A172 (cell line): ENCODE measurements at places on chromosomes 12 and 14.

DNA sequence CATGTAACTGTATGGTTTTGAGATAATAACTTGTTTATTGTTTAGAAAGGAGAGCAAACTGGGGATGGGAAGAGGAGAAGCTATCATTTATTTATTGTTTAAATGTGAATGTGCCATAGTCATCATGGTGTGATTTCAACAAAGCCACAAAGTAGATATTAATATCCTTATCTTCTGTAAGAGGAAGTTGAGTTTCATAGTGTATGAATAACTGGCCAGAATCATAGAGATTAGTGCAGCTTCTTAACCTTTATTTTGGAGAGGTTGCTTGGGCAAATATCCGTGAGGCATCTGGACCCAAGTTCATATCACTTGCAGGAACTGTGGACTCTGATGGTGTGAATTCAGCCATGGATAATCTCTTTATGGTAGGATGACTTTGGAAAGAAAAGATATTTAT lies 26.8 kb upstream of the LYZ start:
- no peak for DNase-seq

- DNase-seq = no peak
These were observed 118.1 kb upstream of the PRKD1 start for GRCh38 chr14:30045720-30046119.

- peak; percentile 44 for DNase-seq
These were observed 66.8 kb upstream of the CFL2 start for GRCh38 chr14:34781242-34781641.

GRCh38 chr14:27256805-27257204 lies 659.0 kb upstream of the NOVA1 start:
- no peak for DNase-seq

- DNase-seq = no peak
These were observed 20.1 kb upstream of the TIGAR start for GRCh38 chr12:4300883-4301282.

- DNase-seq = no peak
These were observed 274.6 kb downstream of the BTG1 start for GRCh38 chr12:91870872-91871707.

- no peak for DNase-seq
These were observed 199.3 kb upstream of the PDZRN4 start for GRCh38 chr12:40988824-40989223.

- peak; percentile 86 for DNase-seq
These were observed 119.9 kb upstream of the PCED1B start for GRCh38 chr12:46959502-46959901.

DNA sequence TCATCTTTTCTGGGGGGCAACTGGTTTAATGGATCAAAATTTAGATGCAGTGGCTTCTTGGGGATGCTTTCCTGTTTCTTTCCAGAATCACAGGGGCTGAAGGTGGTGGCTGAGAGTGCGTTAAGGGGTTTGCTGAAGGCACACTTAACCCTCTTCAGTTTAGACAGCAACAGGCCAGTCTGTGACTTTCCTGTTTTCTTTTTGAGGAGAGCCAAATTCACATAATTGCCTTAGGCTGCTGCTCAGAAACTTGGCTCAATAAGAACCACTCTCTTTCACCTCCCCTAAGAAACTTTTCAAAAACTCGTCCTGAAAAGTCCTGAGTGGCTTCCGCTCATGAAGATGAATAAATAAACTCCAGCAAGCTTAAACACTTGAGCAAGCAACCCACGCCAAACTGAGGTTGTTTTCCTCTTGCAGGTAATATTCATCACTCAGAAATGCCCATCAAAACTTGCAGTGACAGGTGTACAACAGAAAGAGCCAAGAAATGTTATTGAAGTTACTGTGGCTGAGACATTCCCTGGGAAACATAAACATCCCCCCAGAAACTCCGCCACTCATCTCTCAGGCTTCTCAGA lies 510.4 kb downstream of the TMEM132D start:
- no peak for DNase-seq

DNA sequence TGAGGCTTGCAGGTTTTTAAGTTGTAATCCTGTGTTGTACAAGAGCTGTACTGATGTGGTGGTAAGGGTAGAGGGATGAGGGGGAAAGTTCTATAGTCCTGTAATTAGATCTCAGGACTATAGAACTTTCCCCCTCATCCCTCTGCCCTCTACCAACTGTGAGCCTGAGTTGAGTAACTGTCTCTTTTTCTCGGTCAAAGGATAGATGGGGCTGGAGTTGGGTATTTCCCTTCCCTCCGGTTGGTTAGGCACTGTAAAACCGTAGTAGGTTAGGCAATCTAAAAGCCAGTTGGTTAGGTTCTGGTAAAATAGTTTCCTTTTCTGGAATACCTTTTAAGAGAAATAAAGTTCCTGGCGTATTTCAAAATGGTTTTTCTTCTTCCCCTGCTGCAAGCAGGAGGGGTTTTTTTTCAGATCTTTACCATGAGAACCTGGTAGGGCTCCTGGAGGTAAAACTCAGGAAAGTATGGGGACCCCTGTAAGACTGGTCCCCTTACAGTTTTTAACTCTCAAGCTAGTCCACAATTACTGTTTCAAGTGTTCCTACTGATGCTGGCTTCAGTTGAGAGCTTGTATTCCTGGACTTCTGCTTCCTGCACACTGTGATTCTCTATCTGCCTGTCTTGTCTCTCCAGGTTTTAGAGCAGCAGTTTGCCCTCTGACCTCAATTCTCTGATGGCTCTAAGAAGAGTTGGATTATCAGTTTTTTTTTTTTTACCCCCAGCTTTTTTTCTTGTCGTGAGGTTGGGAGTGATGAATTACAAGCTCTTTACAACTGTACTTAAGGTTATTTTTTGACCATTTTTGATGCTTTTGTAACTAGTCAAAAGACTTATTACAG lies 58.7 kb downstream of the FUT8 start:
- DNase-seq = no peak

- DNase-seq = no peak
These were observed 248.9 kb downstream of the MED13L start for GRCh38 chr12:116028619-116029018.

DNA sequence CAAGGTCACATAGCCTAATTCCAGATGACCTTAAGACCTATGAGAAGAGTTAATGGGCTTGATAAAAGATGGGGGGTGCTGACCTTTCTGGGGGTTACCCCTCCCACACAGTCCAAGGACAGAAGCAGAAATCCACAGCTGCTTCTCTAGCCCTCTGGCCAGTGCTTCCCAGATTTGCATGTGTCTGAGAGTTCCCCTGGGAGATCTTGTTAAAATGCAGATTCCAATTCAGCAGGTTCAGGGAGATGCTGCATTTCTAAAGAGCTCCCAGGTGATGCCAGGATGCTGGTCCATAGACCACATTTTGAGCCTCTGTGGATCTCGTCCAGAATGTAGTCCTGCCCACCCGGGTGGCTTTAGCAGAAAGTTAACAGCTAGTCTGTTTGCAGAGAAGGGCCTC lies 82.1 kb downstream of the WSCD2 start:
- no peak for DNase-seq

DNA sequence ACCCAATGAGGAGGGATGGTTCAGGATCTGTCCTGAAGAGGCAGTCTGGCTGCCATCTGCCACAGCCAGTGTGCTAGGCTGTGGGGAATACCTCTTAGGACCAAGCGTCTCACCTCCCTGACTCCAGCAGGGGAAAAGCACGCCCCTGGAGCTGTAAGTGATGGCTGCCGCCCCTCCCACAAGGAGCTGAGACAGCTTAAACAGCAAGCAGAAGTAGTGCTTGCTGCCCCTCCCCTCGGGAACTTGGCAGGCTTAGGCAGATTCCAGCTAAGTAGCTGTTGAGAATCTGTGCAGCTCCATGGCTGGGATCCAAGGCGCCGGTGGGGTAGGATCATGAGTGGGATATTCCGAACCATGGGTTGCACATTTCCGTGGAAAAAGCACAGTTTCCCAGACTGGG lies 360.4 kb upstream of the MDGA2 start:
- no peak for DNase-seq

DNA sequence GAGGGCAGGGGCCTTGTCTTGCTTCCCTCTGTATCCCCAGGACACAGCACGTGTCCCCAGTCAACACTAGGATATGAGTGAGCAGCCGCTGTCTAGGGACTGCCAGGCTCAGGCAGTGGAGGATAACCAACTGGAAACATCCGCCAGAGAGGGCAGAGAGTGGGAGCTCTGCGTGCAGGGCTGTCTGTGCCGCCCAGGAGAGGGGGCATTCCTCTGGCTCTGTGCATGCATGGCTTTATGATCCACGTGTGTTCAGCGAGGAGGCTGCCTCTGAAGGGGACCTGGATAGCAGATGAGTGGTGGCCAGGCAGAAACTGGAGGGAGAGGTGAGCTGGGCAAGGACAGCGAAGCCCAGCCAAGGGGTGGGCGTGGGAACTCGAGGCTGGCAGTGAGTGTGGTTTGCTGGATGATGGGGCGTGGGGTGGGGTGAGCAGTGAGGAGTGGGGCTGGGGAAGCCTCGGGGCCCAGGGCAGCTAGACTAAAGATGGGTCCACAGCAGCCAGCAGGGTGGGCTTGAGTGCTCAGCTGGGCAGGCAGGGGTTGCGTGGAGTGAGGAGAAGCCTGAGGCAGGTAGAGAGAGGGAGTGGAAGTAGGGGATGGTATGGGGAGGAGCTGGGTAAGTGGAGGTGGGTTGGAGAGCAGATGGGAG lies 72.9 kb downstream of the PRIMA1 start:
- no peak for DNase-seq

DNA sequence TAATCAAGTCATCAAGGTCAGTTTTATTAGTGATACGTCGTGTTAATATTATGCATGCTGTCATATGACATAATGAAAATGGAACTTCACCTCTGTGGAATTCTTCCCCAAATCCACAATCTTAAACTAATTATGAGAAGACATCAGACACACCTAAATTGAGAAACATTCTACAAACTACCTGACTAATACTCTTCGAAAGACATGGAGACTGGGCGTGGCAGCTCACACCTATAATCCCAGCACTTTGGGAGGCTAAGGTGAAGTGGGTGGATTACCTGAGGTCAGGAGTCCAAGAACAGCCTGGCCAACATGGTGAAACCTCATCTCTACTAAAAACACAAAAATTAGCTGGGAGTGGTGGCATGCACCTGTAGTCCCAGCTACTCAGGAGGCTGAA lies 33.3 kb upstream of the KRAS start:
- no peak for DNase-seq

GRCh38 chr12:101714877-101715444 lies 17.5 kb downstream of the CHPT1 start:
- DNase-seq = no peak

DNA sequence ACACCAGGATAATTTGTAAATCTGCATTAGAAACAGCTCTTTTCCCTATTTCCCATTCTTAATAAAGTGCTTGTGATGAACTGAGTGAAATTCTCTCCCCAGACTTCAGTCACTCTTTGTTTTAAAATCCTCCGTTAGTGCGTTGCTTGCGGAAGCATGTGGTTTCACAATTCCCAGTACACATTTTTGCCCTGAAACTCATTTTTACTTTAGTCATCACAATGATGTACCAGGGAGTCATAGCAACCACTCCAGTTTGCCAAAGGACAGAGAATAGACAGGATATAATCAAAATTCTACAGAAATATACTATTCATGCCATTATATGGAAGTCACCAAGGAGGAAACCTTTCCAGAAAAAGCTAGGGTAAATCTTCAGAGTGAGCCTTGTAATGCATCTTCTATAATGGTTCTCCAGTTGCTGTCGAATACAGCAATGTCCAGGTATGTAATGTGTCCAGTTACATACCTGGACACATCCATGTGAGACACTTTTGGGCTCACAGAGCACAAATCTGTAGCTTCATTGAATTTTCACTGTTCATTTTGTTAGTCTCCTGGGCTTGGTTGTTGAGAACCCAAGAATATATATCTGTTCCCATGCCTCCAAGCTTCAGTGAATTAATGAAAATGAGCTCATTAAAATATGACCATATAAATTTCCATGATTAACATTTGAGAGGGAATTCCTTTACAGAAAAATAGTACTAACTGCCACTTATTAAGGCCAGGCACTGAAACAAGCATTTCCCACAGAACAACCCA lies 57.8 kb downstream of the GPR135 start:
- no peak for DNase-seq

- no peak for DNase-seq
These were observed 126.8 kb upstream of the NCOR2 start for GRCh38 chr12:124694250-124694649.

DNA sequence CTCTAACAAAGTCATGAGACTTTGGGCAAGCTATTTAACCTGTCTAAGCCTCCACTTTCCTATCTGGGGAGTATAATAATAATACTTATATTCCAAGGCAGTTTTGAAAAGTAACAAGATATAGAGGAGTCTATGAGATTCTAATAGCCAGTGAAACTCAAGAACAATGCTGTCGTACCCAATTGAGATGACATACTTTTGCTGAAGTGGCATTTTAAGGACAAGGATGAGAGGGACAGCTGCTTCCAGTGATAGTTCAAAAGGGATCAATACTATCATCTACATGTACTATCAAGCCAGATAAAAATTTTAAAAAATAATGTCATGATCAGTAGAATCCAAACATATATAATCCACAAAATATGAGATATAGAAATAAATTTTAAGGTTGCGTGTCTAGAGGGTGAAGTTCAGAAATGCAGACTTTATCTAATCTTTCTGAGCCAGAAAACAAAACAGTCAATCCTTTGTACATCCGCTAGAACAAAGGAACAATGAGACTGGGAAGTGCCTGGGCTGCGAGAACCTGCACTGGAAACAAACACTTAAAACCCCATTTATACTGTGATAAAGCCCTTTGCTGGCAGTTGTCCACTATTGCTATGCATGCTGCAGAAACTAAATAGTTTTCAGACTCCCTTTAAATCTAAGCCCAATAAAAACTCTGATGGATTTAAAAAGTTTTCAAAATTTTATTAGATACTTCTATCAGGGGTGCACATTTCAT lies 38.6 kb downstream of the PTPRB start:
- DNase-seq = no peak

DNA sequence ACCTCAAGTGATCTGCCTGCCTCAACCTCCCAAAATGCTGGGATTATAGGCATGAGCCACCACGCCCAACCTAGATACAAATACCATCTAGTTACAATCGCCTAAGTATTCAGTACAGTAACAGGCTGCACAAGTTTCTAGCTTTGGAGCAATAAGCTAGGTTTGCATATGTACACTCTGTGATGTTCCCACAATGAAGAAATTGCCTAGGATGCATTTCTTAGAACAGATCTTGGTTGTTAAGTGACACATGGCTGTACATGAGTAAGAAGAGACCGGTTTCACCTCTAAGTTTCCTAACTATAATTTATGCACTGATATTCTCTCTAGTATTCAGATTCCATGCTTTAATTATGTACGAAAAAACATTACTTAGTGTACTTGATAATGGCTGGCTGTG lies 5.4 kb upstream of the TUBA1C start:
- no peak for DNase-seq

DNA sequence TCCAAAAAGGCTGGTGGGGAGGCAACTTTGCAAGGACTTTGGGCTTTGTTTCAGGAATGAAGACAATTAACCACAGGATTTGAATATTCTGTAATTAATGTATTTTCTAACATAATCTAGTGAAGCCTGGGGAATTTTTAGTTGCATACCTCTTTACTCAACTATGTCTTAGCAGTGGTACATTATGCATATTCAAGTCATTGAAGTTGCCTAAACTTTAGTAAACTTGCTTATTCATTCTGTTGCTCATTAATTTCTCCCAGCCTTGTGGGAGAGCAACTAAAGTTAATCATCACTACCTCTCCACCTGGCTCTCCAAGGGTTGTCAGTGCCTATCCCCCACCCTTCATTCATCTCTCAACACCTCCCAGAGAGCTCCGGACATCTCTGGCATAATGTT lies 54.2 kb downstream of the IFNG-AS1 start:
- no peak for DNase-seq

- DNase-seq = peak; percentile 78
These were observed 163.1 kb downstream of the TTC8 start for GRCh38 chr14:88987516-88987915.

- DNase-seq = no peak
These were observed 50.7 kb upstream of the KCNC2 start for GRCh38 chr12:75260316-75260715.
